ENCODE measurements at places on chromosomes 5 and 9.

DNA sequence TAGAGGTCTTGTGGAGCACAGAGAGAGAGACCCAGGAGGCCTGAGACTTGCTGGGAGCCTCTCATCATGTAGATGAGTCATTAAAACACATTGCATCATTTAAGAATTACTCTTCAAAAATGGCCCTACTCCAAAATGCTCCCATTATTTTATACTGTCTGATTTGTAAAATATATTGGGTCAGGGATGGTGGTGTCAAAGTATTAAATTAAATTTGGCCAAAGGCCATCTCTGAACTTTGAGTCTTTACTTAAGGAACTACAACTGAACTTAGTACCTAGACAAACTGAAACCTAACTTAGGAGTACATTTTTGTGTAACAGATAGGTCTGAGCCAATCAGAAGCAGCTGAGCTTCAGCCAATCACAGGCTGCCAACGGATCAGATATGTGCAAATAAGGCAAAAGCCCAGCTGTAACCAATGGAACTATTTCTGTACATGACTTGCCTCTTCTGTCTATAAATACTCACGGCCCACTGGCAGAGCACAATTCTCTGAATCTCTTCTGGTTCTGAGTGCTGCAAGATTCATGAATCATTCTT is 657.2 kb downstream of the TLE1 start:
- no peak for DNase-seq

DNA sequence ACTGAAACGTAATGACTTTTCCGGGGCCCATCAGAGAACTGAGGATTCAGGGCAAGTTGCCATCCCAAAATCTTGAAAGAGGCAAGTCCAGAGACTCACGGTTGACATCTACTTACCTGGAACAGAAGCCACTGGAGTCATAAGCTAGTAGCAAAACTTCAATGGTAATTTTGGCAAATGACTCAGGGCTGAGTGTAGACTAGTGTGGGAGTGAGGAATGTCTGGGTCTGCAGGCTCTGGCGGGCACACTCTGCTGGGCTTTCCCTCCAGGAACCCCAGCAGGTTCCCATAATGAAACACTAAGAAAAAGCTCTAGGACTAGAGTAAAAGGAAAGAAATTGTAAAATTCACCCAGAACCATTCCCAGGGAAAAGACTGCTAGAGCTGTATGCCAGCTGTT is 122.9 kb upstream of the NFIL3 start:
- no peak for DNase-seq

- DNase-seq = peak; percentile 53
Measured at GRCh38 chr5:141783005-141783946, 94.9 kb downstream of the PCDH1 start.

GRCh38 chr5:56476487-56476856 is 243.3 kb upstream of the ANKRD55 start:
- no peak for DNase-seq

Measured in mesendoderm (in vitro differentiated cells).